ENCODE measurements at places on chromosomes 6 and 20.

DNA sequence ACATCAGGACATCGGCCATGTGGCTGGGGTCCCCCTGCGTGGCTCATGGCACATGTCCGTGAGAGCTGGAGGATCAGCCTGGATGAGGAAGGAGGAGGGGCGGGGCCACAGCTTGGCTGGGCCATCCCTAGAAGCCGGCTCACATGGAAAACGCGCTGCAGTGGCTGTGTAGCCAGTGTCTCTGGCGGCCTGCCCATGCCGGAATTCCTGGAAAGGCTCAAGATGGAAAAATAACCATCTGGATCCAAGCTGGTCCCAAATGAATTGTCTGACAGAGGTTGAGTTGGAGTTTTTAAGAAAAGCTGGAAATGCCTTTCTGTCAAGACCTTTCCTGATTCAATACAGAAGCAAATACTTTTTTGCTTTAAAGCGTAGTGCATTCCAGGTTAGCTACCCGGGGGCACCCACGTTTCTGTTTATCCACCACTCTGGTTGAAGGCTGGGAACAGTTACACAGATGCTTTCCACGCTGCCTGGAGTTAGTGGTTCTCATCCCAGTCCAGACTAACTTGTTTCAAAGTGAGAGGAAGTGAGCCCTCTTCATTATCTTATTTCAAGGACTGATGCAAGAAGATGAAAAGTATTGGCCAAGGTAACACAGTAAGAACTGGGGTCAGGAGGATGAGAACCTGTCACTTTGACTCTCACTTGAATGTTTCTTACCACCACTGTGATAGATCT lies 99.0 kb downstream of the GMPR start:
- no peak for DNase-seq

DNA sequence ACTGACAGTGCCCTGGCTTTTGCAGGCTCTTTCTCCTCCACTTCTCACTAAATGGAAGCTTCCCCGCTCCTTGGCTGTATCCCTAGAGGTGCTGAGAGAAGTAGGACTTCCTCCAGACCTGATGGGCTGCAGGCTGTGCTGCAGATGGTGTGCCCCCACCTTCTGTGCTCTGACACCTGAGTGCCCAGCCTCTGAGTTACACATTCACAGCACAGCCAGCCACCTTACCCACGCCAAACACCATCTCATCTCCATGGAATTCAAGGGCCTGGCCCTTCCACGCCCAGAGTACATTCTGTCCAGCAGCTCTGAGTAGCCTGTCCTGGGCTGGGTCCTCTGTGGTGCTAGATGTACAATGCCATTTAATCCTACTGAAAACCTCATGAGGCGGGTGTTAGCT lies 5.3 kb downstream of the SFTA2 start:
- no peak for DNase-seq

GRCh38 chr20:58690396-58691135 lies 2.0 kb upstream of the NPEPL1 start:
- no peak for DNase-seq

DNA sequence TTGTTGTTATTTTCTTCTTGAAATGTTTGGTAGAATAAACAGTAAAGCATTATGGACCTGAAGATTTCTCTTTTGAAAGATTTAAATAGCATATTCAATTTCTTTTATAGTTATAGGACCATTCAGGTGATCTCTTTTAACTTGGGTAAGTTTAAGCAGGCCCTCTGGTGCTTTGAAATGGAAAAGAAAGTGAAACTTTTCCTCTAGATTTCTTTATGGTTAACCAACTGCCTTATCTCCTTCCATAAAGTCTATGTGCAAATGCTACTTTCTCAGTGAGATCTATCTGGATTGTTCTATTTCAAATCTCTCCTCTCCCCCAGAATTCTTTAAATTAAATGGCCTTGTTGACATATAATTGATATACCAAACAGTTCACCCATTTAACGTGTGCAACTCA lies 54.0 kb downstream of the PHACTR2 start:
- no peak for DNase-seq

DNA sequence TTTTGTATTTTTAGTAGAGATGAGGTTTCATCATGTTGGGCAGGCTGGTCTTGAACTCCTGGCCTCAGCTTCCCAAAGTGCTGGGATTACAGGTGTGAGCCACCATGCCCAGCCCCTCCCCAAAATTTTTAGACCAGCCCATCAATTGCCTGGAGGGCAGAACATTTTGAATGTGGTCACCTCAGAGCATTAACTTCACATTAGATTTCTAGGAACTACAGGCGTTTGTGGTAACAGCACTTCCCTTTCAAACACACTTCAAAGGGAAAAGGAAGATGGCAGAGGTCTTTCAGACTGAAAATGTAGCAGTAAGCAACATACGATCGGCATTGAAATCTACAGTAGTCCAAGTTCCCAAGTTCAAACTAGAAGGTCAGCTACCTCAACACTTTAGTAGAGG lies 12.3 kb upstream of the SLA2 start:
- DNase-seq: peak; percentile 53

DNA sequence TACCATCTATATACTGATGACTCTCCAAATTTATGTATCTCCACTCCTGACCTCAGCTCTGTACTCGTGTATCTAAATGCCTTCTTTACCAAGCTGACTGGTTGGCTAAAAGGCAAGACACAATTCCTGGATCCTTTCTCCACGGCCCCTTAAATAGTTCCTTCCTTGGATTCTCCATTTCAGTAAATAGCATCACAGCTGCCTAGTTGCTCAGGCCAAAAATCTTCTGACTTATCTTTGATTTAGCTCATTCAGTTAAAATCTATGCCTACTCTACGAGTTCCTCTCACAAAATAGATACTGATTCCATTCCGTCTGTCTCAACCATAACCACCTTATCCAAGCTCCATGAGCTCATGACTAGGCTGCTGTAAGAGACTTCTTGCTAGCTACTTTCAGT lies 49.5 kb upstream of the LY86 start:
- DNase-seq: no peak

DNA sequence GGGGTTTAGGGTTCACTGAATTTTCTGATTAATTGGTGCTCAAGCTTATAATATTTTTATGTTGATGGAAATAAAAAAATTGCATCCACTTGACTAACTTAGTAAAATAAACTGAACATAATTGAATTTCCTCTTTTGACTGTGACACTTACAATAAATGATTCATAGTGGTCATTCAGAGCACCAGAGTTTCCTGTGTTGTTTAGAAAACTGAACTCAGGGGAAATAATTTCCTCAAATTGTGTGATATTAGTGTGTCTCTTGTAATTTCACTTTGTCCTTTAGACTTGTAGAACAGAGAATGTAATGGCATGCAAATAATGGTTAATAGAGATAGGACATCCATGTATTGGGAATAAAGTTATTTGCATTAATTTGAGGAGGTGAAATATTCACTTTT lies 319.7 kb upstream of the MAN1A1 start:
- no peak for DNase-seq

GRCh38 chr6:75285283-75285639 lies 669 bp upstream of the TMEM30A start:
- DNase-seq: no peak

DNA sequence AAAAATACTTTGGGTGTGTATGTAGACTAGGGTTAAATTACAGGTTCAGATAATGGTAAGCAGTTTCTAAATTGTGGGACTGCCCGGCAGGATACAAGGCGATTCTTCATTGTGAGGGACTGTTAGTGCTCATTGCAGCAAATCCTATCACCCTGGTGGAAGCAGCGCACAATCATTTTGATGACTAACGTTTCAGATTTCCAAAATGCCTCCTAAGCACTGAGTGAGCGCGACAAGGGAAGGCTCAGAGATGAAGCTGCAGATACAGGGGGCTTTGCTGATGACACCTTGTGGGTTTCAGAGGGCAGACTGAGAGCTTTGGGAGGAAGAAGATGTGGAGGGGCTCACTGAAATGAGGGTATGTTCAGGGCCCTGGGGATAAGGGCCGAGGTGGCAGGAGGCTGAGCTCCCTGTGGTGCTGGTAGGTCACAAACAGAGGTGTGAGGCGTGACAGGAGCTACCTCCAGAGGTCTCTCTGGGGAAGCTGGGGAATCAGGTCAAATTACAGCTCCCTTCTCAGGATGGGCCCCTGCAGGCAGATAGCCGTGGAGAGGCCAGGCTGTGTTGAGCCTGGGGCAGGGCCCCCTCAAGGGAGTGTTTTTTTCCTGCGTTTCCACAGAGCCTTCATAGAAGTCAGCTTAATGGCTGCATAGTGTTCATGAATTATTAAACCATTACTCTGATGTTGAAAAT lies 84.5 kb upstream of the FYN start:
- DNase-seq: no peak

- no peak for DNase-seq
Observed at GRCh38 chr6:36666287-36666686, 12.2 kb upstream of the CDKN1A start.

DNA sequence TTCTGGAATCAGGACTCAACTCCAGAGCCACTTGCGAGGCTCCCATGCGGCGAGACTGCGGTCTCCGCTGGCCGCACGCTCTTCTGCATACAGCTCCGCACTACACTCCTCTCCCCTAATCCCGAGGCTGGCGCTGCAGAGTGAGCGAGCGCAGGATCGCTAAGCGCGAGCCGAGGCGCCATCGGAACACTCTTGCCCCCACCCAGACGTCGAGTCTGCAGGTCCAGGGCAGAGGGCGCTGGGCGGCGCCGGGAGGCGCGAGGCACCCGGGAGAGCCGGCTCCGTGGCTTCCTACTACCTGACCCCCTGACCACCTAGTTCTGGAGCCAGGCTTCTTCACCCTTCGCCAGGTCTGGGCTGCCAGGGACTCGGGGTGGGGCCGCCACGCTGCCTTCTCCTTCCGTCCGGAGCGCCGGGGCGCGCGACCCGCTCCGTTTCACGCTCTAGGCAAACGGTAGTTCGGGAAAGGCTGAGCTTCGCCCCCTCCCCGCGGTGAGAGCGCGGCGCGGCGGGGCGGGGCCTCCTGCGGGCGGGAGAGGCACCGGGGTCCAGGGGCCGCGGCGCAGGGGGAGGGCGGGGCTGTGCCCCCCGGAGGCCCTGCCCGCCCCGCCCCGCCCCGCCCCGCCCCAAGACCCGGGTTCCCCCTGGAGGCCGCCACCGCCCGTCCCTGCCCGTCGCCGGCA lies 5.4 kb upstream of the TUBB2A start:
- DNase-seq: peak; percentile 70

GRCh38 chr6:39388606-39389483 lies 66.3 kb upstream of the KCNK16 start:
- no peak for DNase-seq

GRCh38 chr20:54177378-54177777 lies 3.6 kb upstream of the CYP24A1 start:
- DNase-seq: no peak

GRCh38 chr6:42104804-42105125 lies 37.7 kb downstream of the C6orf132 start:
- DNase-seq: no peak

DNA sequence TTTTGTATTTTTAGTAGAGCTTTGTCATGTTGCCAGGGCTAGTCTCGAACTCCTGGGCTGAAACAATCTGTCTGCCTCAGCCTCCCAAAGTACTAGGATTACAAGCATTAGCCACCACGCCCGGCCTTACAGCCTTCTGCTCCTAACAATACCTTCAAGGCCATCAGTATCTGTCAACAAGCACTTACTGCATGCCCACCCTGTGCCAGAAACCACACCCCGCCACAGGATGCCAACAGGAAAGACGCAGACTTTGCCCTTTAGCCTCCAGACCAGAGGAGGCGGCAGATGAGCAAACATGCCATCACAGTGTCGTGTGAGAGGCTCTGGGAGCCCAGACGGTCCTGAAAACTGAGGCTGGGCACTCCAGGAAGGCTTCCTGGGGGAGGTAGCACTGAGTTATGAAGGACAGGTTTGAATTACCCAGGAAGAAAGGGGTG lies 34.7 kb upstream of the TGM3 start:
- no peak for DNase-seq

- no peak for DNase-seq
Observed at GRCh38 chr20:51424270-51425117, 118.0 kb downstream of the NFATC2 start.

- DNase-seq: no peak
Observed at GRCh38 chr6:13848522-13849150, 34.3 kb upstream of the MCUR1 start.

- DNase-seq: no peak
Observed at GRCh38 chr6:79134699-79135474, 56.8 kb upstream of the PHIP start.

DNA sequence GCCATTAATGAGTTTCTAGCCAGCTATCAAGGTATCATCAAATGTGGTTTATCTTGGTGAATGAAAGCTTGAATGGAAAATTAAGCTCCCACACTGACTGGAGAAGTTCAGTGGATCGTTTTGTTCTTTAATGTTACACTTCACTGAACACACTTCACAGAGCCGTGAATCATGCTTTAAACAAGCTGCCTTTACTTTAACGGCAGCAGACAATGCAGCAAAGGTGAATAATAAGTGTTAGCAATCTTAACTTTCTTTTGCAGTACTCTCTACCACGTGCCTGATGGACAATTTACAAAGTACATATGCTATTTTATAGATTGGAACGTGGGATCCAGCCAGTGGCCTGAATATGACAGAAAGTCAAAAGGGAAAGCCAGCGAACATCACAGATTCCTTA lies 424.5 kb downstream of the GRIK2 start:
- DNase-seq: no peak

GRCh38 chr20:49603209-49603627 lies 35.3 kb upstream of the PTGIS start:
- no peak for DNase-seq

- no peak for DNase-seq
Observed at GRCh38 chr6:166640342-166641043, 13.4 kb upstream of the RPS6KA2 start.

GRCh38 chr6:130779658-130780033 lies 47.6 kb upstream of the SMLR1 start:
- DNase-seq: no peak

DNA sequence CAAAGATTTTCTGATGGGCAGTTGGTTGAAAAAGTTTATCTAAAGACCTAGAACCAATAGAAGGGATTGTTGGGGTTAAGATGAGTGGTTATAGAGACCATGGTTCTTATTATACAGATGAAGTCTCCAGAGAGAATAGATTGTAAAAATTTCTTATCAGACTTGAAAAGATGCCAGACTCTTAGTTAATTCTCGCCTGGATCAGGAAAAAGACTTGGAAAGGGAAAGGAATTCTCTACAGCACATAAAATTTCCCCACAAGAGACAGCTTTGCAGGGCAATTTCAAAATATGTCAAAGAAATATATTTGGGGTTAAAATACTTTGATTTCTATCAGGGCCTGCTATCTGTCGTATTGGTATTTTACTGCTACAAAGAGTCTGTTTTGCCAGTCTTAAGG lies 582.6 kb downstream of the UTRN start:
- DNase-seq: no peak

- DNase-seq: peak; percentile 52
Observed at GRCh38 chr6:128327890-128328289, 192.5 kb downstream of the PTPRK start.
